ENCODE measurements at places on chromosomes 5 and 9. TPM values are rescaled to one million over a fixed set of nuclear protein-coding genes. Genes with fewer than 3 reads are reported as not detected.

UTP15 gene
- 18.1 TPM for total RNA-seq

RETREG1 gene
- 0.70 TPM for total RNA-seq

PROP1 gene
- not detected for total RNA-seq

HTR1A gene
- total RNA-seq, result not detected

DNA sequence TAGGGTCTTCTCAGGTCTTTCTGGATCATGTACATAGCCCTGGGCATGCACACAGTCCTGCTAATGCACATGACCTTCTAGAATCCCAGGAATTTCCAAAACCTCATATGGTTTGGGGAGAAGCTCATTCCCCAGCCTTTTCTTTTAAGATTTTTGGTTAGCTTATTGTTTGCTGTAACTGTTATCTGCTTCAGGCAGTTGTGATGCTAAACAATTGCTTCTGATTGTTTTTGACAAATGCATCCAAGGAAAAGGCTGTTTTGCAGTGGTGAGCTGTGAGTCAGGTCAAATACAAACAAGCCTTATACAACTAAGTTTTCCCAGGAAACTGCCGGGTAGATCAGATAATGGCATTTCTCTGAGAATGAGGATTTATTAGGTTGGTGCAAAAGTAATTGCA lies 32.7 kb downstream of the SMC5 start:
- no peak for DNase-seq

DNA sequence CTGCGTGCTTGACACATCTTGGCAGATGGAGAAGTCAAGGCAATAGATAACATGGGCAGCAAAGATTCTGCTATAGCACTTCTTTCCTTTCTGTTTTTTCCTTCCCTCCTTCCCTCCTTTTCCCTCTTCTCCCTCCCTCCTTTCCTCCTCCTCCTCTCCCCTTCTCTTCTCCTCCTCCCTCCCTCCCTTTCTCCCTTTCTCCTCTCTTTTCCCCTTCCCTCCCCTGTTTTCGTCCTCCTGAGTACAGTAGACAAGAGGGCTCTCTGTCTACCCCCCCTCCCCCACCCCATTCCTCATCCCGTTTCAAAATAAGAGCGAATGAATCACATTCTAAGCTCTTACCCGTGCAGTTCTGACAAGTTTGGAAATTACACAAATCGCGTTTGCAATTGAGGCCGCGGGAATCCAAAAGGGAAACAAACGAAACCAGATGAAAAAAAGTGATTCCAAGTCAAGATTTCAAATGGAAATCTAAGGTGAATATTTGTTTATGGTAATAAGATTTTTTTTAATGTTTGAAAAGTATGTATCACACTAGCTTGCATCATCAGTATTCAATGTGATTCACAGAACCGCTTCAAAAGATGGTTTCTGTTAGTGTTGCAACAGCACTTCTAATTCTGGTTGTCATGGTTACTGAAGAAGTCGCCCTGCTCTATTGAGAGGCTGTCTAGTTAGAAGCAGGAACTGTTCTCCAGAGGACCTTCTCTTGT lies 1.3 kb downstream of the NIM1K start:
- DNase-seq, result no peak

DNA sequence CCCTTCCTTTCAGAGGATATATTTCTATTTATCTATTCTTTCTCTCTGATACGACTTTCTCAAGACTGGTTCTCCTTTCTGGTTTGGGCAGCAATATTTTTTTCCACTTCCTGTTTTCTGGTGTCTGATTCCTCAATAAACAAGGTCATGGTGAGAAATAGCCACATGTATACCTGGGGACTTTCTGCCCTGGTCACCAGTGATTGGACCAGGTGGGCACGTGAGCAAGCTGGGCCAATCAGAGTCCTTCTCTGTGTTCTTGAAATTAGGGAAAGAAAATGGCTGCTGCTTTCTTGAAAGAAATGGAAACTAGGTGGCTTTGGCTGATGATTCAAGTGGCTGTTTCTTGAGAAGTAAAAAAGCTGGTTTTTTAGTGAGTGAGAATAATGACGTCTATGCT lies 18.4 kb upstream of the GSN start:
- DNase-seq, result no peak

DNA sequence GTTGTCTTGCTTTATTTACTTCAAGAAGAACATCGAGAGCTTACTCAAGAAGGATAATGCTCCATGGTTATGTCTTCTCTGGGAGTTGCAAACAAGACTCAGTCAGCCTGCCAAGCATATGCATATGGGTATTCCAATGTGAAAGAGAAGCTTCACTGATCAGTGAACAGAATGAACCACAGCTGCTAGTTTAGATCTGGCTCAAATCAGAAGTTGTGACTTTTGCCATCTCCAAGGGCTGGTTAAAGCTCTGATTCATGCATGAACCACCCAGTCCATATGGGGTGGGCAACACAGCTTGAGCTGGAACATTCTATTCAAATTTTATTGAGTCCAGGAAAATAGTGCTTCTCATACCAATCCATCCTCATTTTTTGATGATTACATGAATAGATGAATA lies 50.0 kb downstream of the ATPSCKMT start:
- DNase-seq, result no peak

DNA sequence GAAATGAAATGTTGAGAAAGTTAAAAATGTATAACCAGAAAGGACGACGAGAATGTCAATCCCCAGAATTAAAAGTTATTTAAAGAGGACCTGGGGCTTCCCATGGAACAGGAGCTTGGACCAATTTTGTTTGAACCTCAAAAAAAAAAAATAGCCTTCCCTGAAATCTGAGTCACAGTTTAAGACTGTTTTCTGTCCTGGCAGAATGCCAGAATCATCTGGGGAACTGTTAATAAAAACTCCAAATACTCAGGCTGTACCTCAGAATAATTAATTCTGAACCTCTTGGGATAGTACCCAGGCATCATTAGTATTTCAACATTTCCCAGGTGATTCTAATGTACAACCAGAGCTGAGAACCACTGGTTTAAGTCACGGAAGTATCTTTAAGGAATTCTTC lies 102.2 kb upstream of the SLCO6A1 start:
- no peak for DNase-seq

DNA sequence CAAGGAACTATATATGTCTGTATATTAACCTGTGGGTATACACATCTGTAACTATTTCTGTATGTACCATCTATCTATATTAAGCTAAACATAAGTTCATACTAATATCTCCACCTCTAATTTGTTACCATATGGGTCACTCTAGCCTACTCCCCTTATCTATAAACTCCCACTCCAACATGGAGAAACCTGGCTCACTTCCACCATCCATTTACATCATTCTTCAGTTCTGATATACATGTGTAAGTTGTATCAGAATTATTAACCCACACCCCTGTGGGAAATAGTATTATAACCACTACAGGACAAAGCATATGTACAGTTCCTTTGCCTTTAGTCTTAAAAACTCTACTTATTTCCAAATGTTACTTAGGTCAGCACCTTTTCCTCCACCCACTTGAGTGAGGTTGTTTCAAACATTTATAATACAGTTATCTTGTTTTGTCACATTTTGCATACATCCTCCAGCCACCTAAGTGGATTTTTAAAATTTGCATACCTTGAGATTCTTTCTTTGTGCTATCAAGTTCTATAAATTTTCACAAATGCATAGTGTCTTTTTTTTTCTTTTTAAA lies 10.6 kb downstream of the NDFIP1 start:
- no peak for DNase-seq
